Tibial nerve (tissue), 4 donors: ENCODE measurements at places on chromosomes 3 and 15.

DNA sequence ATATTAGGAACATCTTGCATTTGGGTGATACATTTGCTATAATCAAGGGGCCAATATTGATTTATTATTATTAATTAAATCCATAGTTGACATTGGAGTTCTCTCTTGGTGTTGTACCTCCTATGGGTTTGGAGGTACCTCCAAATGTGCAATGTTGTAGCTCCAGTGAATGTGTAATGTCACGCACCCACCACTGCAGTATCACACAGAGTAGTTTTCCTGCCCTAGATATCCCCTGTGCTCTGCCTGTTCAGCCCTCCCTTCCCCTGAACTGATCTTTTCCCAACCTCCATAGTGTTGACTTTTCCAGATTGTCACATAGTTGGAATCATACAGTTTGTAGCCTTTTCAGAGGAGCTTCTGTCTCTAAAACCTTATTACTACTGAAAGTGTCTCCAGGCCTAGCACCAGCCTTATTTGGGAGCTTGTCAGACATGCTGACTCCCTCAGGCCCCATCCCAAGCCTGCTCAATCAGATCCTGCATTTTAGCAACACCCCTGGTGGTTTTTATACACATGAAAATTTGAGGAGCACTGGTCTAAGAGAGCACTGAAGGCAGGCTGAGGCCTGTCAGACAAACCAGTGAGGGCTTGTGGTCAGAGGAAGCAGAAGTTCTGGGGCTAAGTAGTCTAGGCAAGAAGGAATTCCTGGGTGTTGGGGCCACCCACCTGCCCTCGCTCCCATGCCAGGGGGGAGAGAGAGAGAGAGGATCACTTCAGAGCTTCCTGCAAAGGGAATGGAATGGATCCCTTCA, 73.4 kb downstream of the SLC6A11 start:
- H3K36me3 ChIP-seq, result no peaks in the 10 kb centered on the region
- DNase-seq, result no peak
- no peak overlapping the region for H3K4me3 ChIP-seq
- no peaks in the 10 kb centered on the region for H3K4me1 ChIP-seq
- H3K27me3 ChIP-seq, result no peaks in the 10 kb centered on the region
- H3K27ac ChIP-seq, result no peak overlapping the region

DNA sequence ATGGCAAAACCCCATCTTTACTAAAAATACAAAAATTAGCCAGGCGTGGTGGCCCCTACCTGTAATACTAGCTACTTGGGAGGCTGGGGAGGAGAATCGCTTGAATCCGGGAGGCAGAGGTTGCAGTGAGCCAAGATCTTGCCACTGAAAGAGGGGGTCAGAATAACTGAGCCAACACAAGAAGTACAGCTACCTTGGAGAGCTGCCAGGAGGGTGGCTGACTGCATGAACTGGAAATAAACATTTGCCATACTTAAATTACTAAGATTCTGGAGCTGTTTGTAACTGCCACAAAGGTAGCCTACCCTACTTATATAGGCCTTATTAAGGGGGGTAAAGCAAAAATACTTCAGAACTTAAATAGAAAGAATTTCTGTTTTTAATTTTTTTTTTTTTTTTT, 15.4 kb upstream of the PIK3CB start:
- no peak overlapping the region for H3K27ac ChIP-seq
- DNase-seq, result no peak
- H3K27me3 ChIP-seq, result no peaks in the 10 kb centered on the region
- H3K4me3 ChIP-seq, result no peak overlapping the region
- no peaks in the 10 kb centered on the region for H3K4me1 ChIP-seq
- no peaks in the 10 kb centered on the region for H3K36me3 ChIP-seq

DNA sequence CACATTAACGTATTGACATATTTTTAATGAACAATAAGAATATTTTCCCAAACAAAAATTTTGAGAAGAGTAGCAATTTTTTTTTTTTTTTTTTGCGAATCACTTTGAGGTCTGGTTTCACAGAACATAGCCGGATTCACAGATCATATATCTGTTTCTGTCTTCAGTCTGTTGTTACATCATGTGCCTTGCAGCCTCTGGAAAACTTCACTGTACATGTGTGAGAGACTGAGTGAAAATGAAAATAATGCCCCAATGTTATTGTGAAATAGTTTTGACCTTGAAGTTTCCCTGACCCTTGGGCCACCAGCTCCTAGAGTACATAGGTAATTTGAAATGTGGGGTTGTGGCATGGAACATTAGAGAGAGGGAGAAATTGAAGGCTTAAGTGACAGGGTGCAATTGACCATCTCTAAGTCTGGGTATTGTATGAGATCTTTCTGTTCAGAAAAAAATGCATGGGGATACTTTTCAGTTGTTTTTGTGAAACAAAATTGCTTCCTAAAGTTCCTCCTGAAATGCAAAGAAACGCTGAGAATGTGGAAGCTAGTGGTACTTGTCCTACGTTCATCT, 14.0 kb downstream of the ITPR1 start:
- H3K36me3 ChIP-seq, result no peaks in the 10 kb centered on the region
- H3K27me3 ChIP-seq, result no peaks in the 10 kb centered on the region
- no peak for DNase-seq
- H3K4me3 ChIP-seq, result no peak overlapping the region
- no peaks in the 10 kb centered on the region for H3K4me1 ChIP-seq

GRCh38 chr15:85408270-85408746, 27.9 kb downstream of the AKAP13 start:
- H3K4me3 ChIP-seq, result no peak overlapping the region
- no peak overlapping the region for H3K27ac ChIP-seq
- no peak for DNase-seq
- H3K4me1 ChIP-seq, result peaks cover 45% of the 10 kb centered on the region
- no peaks in the 10 kb centered on the region for H3K36me3 ChIP-seq
- H3K27me3 ChIP-seq, result no peaks in the 10 kb centered on the region

DNA sequence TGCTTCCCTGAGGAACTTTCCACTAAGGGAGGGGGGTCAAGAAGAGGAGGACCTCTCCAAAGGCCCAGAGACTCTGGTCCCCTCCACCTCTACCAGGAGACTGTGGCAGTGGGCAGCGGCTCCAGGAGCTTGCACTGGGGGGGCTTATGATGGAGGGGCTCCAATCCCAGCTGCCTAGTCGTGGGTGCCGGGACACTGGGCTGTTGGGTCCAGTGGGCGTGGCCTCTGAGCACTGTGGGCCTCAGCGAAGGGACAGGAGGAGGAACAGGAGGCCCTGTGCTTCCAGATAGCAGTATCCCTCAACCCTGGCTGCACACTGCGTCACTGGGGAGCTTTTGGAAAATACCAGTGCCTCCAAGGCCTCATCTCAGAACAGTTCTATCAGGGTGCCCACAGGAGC, 13.5 kb upstream of the DLL4 start:
- H3K36me3 ChIP-seq, result no peaks in the 10 kb centered on the region
- no peak for DNase-seq
- H3K4me1 ChIP-seq, result peaks cover 3% of the 10 kb centered on the region
- H3K4me3 ChIP-seq, result no peak overlapping the region

DNA sequence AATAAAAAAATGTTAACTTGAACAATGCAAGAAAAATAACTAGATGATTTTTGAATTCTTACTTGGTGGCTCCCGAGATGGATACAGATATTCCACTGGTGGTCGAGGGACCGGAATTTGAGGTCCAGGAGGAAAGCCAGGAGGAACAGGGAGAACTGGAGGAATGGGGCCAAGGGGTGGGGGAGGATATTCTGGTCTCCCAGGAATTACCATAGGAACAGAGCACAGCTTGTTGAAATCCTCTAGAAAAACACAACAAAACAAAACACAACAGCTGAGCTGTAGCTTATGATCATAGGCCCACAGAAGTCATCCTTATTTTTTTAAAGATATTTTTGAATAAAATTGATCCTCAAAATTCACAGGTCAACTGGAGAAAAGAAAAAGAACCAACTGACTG, 129.4 kb downstream of the FBN1 start:
- no peak overlapping the region for H3K4me3 ChIP-seq
- H3K27me3 ChIP-seq, result no peaks in the 10 kb centered on the region
- H3K4me1 ChIP-seq, result no peaks in the 10 kb centered on the region
- DNase-seq, result no peak
- no peak overlapping the region for H3K27ac ChIP-seq
- H3K36me3 ChIP-seq, result peaks cover 76% of the 10 kb centered on the region

DNA sequence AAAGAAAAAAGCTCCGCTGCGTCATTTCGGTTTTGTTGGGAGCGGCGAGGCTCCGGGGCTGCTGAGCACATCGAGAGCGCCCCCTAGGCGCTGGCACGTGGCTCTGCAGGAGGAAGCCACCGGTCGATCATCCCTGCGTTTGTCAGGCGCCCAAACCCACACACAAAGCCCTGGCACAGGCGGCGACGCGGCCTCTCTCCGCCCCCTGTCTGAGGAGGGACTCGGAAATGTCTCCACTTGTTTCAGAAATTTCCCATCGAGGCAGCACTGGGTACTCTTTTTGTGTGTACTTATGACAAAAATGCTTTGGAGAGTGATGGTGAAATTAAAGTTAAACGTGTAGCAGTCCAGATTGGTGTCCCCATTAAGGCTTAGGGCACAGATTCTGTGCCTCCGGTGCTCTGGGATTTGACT, 407.3 kb upstream of the ONECUT1 start:
- H3K27me3 ChIP-seq, result no peaks in the 10 kb centered on the region
- peak; percentile 27 for DNase-seq
- H3K27ac ChIP-seq, result no peak overlapping the region
- H3K4me3 ChIP-seq, result no peak overlapping the region

DNA sequence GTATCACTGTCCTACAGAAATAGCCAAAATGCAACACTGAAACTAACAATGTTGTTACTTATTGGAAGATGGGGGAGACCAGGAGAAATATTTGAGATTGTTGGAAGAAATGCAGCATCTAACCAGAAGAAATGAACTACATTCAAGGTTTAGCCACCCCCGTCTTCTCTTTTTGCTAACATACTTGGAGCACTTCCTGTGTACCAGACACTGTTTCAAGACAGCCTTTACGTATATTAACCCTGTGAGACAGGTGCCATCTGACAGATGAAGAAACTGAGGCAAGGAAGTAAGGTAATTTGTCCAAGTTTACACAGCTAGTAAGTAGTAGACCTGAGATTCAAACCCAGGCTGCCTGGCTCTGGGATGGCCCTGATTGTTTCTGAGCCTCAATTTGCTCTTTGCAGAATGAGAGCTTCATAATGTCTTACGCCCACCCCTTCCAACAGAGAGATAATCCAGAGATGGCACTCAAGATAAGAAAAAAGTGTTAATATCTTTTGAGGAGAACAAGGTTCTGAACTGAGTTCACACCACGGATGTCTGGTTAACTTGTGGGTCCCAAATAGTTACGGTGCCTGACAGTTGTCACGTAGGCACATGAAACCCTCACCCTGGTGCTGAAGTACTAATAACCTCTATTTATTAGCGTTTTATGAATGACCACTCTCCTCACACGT, 26.1 kb downstream of the RASGRP1 start:
- H3K4me1 ChIP-seq, result no peaks in the 10 kb centered on the region
- no peak for DNase-seq
- no peak overlapping the region for H3K4me3 ChIP-seq
